ENCODE measurements at places on chromosomes 11 and 22. TPM values are rescaled to one million over a fixed set of nuclear protein-coding genes. Genes with fewer than 3 reads are reported as not detected.
A peak's percentile ranks its signal among the peaks of the same experiment; 100 is the strongest.

The ALKBH3 gene
- 44.1 TPM for total RNA-seq

The SPON1 gene
- 0.22 TPM for total RNA-seq

The CCDC157 gene
- total RNA-seq: 1.4 TPM

DNA sequence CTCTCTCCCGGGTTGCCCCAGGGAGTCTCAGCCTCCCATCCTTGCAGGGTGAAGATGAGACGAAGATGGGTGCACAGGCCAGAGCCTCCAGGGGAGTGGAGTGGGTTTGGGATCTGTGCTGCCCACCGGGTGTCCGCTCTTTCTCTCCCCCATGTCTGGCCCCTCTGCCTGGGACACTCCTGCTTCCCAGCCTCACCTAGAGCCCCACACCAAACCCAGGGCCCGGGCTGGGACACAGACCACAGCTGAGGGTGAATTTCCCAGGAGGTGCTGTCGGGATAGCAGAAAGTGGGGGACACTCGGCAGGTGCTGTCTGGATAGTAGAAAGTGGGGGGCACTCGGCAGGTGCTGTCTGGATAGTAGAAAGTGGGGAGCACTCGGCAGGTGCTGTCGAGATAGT is 25.0 kb upstream of the KRTAP5-7 start:
- H3K4me3 ChIP-seq: no peak overlapping the region
- no peak for DNase-seq
- H3K27ac ChIP-seq: no peak overlapping the region
- H3K27me3 ChIP-seq: no peaks in the 10 kb centered on the region
- H3K4me1 ChIP-seq: no peaks in the 10 kb centered on the region

GRCh38 chr11:992577-992976 is 43.9 kb downstream of the MUC6 start:
- H3K27ac ChIP-seq: no peak overlapping the region
- DNase-seq: no peak
- no peak overlapping the region for H3K4me3 ChIP-seq

- H3K4me3 ChIP-seq: no peak overlapping the region
- DNase-seq: no peak
- H3K27me3 ChIP-seq: no peaks in the 10 kb centered on the region
- H3K4me1 ChIP-seq: peaks cover 23% of the 10 kb centered on the region
- peak overlapping the region; percentile 96 for H3K27ac ChIP-seq
These were observed 5.3 kb downstream of the TNNT3 start for GRCh38 chr11:1924646-1925372.

- peaks cover 37% of the 10 kb centered on the region for H3K4me1 ChIP-seq
- H3K4me3 ChIP-seq: no peak overlapping the region
- H3K27me3 ChIP-seq: no peaks in the 10 kb centered on the region
- H3K27ac ChIP-seq: peak overlapping the region; percentile 84
These were observed 7.2 kb downstream of the FAM118A start for GRCh38 chr22:45316796-45317526.

- H3K4me1 ChIP-seq: no peaks in the 10 kb centered on the region
- H3K27ac ChIP-seq: no peak overlapping the region
- no peaks in the 10 kb centered on the region for H3K27me3 ChIP-seq
- H3K4me3 ChIP-seq: no peak overlapping the region
These were observed 715.9 kb upstream of the API5 start for GRCh38 chr11:42595876-42596275.

All from gastrocnemius medialis (tissue), 4 donors.